ENCODE measurements at places on chromosomes 16 and 17.

DNA sequence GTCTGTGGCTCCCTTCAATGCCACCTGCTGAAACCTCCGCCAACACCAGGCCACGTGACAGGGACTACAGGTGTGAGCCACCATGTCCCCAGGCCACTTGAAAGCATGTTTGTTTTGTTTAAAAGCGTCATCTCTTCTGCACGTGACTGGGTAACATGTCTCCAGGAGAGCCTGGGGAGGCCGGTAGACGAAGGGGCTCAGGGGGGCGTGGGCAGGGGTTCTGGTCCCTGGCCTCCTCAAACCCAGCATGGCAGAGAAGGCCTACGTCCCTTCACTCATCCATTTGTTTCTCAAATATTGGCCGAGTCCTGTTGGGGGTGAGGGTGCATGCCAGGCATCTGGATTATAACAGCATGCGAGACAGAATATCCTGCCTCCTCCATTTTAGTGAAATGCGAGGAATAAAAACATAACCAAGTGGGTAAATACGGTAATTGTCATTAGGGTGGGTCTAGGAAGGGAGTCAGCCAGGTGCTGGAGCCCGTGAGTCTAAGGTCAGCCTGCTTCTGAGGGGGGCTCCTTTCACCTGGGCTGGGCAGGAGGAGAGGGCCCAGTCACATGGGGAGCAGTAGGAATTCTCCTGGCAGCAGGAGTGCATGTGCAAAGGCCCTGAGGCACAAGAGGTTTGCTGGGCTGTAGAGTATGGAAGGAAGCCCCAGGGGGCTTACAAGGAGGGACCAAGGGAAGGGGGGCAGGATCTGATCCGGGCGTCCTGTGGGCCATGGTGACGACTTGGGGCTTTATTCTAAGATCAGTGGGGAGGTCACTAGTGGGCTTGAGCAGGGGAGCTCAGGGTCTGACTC lies 26.8 kb upstream of the CIBAR2 start:
- DNase-seq, result no peak

DNA sequence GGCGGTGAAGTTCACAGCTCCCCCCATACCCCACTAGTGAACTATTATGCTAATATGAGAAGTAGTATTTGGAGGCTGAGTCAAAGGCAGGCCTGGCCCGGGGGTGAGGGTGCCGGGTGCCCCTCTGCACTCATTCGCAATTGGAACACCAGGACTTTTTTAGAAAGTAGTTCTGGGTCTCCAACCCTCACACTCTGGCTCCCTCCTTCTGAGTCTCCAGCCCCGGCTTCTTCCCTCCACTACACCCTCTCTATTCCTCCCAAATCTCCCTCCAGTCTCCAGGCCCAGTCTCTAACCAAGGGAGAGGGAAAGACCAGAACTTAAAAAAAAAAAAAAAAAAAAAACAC lies 11.3 kb upstream of the HOXB2 start:
- DNase-seq, result no peak

DNA sequence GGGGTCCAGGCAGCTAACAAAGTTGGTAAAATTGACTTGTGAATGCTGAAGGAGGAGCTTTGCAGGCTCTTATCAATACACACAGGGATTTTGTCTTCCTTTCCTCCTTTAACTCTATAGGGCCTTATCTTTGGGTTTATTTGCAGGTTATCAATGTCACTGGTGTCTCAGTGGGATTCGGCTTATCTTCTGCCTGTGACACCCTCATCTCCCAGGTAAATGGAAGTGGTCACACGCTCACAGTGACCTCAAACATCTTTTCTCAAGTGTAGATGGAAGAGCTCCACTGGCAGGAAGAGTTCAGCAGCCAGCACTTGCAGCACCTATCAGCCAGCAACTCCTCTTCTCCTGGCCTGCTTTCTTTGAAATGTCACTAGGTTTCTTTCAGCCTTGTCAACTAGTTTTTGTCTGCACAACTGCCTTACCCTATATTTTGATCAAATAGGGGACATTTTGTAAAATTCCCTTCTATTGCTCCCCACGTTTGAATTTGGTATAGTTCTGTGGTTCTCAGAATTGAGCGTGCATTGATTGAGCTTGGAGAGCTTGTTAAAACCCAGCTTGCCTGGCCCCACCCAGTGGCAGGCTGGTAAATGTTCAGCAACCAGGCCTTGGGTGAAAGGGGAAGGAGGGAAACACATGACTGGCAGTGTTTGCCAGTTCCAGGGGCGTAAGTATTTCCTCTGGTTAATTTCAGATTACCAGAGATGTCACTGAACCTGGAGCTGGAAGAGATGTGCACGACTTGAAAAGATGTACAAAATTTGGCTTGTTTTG lies 12.8 kb downstream of the SLC47A1 start:
- no peak for DNase-seq

DNA sequence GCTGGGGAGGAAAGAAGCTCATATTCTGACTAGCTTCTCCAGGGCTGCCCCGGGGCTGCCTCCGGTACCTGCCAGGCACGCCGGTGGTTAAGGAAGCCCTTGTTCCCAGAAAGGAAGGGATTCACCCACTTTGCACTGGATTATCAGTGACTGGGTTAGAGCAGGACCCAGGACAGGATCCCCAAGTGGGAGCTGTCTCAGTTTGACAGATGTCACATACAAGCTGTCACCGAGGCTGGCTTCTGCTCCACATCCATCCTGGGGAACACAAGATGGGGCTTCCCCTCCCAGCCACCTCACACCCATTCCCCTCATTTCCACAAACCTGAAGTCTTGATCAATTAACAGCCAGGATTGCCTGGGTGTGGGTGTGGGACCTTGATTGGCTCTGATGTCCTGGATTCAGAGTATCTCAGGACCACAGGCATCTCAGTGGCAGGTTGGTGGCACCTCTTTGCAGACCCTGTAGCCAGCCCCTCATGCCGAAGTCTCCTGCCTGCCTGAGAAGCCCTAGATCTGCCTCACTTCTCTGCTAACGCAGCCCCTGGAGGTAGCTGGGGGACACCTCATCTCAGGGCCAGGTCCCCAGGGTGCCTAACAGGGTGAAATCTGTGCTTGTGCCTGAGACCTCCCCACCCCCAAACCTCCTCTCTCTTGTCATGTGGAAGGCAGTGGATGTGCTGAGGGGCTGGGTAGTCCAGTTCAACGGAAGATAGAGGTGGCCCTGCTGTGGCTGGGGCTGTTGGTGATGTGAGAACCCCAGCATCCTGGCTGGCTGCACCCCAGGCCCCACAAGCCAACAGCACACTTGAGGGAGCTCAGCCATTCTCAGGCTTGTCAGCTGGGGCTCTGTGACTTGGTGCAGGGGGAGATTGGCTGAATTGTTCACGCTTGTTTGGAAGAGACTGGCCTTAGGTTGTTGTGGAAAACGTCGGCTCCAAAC lies 1.4 kb downstream of the CACNG5 start:
- no peak for DNase-seq

- DNase-seq, result no peak
Measured at GRCh38 chr17:44210342-44211192, 8.9 kb downstream of the UBTF start.

- no peak for DNase-seq
Measured at GRCh38 chr17:71071837-71072236, 902.5 kb downstream of the KCNJ2 start.

GRCh38 chr17:1627182-1627981 lies 1.3 kb downstream of the SLC43A2 start:
- no peak for DNase-seq

- DNase-seq, result no peak
Measured at GRCh38 chr16:77324729-77325128, 110.1 kb downstream of the ADAMTS18 start.

GRCh38 chr17:55873017-55873758 lies 122.3 kb downstream of the PCTP start:
- DNase-seq, result no peak

DNA sequence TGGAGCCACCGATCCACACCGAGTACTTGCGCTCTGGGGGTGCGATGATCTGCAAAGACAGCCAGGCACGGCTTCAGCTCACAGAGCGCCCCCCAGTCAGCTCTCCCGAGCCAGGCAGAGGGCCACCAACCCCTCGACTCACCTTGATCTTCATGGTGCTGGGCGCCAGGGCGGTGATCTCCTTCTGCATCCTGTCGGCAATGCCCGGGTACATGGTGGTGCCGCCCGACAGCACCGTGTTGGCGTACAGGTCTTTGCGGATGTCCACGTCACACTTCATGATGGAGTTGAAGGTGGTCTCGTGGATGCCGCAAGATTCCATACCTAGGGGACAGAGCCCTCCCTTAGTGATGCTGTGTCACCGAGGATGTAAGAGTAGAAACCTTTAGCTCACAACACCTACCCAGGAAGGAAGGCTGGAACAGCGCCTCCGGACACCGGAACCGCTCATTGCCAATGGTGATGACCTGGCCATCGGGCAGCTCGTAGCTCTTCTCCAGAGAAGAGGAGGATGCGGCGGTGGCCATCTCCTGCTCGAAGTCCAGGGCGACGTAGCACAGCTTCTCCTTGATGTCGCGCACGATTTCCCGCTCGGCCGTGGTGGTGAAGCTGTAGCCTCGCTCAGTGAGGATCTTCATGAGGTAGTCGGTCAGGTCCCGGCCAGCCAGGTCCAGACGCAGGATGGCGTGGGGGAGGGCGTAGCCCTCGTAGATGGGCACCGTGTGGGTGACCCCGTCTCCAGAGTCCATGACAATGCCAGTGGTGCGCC lies 1.6 kb downstream of the ACTG1 start:
- no peak for DNase-seq

GRCh38 chr16:75256059-75256571 lies 4.7 kb upstream of the BCAR1 start:
- DNase-seq, result no peak

- DNase-seq, result no peak
Measured at GRCh38 chr17:40565769-40566409, 617 bp upstream of the CCR7 start.

DNA sequence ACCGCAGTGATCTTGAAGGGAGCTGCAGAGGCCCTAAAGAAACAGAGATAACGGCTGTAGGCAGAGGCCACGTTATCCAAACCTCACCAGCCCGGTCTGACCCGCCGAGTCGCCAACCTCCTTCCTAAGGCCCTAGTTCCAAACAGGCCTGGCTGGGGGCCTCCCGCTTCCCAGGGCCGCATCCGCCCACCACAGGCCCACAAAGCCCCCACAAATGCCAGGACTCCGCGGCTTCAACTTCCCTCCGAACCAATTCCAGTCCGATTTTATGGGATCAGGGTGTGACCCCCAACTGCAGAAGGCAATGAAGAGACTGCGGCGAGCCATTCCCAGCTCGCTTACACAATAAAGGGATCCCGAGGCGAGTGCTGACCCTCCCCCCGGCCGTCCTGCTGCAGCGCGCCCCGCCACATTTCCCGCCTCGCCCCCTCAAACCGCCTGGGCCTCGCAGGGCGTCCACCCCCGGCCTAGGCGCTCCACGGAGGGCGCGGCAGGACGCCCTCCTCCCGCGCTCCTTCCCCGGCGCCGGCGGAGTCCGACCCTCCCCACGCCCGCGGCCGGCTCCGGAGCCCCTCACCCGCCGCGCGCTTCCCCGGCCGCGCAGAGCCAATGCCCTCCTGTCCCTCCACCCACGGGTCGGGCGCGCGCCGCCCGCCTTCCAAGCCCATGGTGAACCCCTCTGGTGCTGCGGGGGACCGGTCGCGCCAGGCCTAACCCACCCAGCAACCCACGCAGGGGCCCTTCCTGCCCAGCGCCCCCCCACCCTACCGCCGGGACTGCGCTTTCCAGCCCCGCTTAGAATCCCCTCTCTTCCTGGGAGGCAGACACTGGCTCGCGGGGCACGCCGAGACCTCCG lies 926 bp downstream of the MYH10 start:
- DNase-seq, result no peak

GRCh38 chr16:18800775-18801144 lies 589 bp downstream of the ARL6IP1 start:
- no peak for DNase-seq

DNA sequence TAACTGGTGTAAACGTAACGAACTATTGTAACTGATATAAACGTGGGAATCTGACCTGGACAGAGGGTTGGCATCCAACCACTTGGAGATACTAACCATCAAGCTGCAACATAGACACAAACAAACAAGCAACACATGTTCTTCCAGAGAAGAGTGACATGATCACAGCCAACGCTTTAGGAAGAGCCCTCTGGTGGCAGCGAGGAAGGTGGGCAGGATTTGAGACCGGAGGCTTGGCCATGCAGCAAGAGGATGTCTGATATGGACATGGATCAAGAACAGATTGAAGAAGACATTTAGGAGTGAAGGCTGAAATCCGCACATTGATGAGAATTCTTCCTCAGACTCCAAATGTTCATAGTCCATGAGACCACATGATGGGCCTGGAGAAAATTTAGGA lies 40.3 kb upstream of the TNRC6A start:
- DNase-seq, result no peak

GRCh38 chr17:9434642-9435057 lies 141.0 kb downstream of the STX8 start:
- no peak for DNase-seq

DNA sequence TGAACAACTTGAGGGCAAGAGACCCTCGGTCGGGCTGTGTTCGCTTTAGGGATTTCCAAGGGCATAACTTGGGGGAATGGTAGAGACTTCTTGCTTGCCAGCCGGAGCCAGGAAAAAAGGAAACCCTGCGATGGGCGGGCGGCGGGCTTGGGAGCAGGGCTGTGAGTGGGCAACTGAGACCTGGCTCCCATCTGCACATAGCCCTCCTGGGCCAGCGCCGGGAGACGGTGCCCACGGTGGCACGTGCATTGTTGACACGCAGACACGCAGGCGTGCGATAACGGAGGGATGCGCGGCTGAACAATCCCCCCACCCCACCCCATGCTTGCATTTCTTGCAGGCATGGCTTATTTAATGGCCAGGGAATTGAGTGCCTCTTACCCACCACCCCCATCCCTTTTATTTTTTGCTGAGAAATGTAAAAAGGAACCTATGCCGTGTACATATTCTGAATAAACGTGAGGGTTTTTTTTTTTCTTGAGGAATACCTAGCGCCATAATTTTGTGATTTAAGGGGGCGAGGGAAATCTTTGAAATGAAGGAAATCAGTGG lies 17.1 kb upstream of the ZFHX3 start:
- no peak for DNase-seq

- DNase-seq, result no peak
Measured at GRCh38 chr16:22427556-22427955, 53.1 kb upstream of the CDR2 start.

GRCh38 chr16:30040221-30040620 lies 9.2 kb upstream of the TLCD3B start:
- no peak for DNase-seq

GRCh38 chr17:44930667-44931066 lies 15.4 kb upstream of the GFAP start:
- no peak for DNase-seq

DNA sequence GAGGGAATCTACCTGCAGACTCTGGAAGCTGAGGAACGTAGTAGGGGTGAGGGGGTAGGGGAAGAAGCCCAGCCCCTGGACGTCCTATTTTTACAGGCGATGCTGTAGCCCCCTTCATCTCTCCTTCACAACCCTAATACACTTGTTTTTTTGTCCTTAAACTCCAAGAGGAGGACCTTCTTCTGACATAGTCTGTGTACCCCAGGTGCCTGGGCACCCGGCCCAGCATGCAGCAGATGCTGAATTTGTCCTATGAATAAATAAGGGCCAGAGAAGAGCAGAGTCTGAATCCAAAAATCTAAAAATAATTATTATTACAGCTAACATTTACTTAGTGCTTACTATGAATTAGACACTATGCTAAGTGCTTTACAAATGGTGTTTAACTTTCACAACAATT lies 5.1 kb downstream of the KIF18B start:
- no peak for DNase-seq

- DNase-seq, result no peak
Measured at GRCh38 chr16:47461598-47462266, 601 bp downstream of the PHKB start.

GRCh38 chr17:5561736-5562571 lies 22.4 kb downstream of the NLRP1 start:
- DNase-seq, result no peak

Data from iPS DF 19.7 (cell line).